Esophagus mucosa (tissue), 1 donor: ENCODE measurements at places on chromosomes 4 and X. TPM values are rescaled to one million over a fixed set of nuclear protein-coding genes. Genes with fewer than 3 reads are reported as not detected.

Gene TMEM271
- not detected for total RNA-seq

Gene TMPRSS11E
- 120 TPM for total RNA-seq

Gene RBM46
- total RNA-seq = not detected

Gene FAM184B
- 0.16 TPM for total RNA-seq

Gene EDNRA
- 5.5 TPM for total RNA-seq

Gene NDNF
- 0.44 TPM for total RNA-seq

Gene SPATA4
- not detected for total RNA-seq

Gene SLC7A11
- total RNA-seq = 16.3 TPM

DNA sequence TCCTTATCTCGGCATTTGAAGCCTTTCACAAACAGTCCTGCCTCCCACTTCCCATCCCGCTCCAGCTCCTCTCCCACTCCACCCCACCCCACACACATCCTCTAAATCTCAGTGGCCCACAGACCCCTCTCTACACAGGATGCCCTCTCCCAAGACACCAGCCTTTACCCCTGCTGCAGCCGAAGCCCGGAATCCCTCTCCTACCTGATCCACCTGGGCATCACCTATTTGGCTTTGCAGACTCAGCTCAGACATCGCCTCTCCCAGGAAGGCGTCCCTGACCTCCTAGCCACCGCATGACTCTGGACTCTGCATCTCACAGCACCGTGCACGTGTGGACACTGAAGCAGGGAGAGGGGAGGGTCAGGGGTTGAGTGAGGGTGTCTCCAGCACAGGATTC is 11.5 kb downstream of the PPP2R2C start:
- no peak for ATAC-seq

DNA sequence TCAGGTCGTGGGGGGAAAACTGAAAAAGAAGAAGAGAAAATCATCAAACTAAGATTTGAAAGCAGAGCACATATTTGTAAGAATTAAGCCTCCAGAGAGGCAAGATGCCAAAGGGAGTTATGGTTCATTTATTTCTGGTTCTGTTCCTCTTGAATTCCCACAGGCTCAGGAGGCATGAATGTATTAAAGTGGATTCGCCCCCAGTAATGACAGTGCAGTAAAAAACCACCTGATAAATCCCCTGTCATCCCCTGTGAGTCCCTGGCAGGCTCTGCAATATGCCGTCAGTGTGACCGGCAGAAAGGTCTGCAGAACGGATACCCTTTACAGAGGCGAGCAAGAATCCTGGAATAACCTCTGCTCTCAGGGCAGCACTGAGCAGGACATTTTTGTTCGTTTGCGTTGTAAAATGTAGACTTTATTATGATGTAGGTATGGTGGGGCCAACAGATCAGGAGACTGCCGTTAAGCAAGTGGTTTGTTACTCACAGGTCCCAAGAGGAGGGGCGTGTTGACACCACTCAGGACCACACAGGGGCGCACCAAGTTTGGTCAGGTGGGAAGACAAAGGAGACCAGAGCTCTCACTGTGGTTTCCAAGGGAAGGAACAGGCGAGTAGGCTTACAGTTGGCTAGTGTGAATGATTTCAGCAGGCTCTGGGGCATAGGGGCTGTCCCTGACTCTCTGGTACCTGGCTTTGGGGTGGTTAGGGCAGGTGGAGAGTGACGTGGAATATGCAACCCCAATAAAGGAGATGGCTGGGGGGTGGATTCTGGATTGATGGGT is 75.3 kb downstream of the DHRSX start:
- ATAC-seq = no peak

DNA sequence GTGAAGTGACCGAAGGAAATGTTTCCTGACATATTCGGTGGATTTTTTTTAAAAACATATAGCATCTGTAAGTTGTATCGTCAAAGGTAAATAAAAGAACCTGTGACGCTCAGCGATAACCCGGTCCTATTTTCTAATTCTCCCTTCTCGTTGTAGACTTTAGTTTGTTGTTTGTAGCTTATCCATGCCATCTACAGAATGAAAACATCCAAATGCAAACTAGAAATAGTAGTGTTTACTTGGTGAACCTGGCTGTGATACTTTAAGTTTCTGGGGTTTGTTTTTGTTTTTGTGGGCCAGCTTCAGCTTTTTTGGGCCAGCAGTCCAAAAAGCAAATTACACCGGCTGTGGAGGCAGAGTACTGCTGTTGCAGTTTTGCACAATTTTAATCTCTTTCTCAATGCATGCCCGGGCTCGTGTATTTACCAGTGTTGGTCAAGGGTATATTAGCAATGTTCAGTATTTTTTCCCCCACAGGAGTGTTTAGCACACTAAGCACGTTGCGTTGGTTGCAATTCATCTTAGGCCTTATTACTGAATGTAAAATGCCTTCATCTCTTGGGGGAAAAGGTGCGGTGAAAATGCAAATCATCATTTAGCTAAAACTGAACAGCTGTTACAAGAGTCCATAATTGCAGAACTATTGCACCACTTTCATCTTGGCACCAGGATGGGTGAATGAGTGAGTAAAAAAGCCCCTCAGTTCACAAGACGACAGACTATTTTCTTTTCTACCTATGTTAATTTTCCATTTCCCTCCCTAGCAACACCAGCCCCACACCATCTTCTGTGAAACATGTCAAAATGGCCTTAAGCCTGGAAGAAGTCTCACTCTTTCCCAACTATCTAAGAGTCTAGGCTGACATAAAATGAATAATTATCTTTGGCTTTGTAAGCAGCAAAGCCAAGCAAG is 1.7 kb upstream of the CNOT6L start:
- no peak for ATAC-seq

GRCh38 chr4:56613101-56613862 is 67.8 kb downstream of the HOPX start:
- peak; percentile 95 for ATAC-seq

- no peak for ATAC-seq
These were observed 74.4 kb downstream of the RPS3A start for GRCh38 chr4:151173871-151174270.

DNA sequence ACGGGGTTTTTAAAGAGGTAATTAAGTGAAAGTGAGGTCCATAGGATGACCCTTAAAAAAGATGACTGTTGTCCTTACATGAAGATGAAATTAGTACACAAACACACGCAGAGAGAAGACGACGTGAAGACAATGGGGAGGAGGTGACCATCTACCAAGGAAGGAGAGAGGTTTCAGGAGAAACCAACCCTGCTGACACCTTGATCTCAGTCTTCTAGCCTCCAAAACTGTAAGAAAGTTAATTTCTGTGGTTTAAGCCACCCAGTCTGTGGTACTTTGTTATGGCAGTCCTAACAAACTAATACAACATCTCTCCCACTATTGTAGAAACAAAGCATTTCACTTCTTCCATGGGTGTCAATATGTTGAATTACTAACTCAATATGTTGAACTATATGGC is 139.6 kb upstream of the ATOH1 start:
- no peak for ATAC-seq

GRCh38 chrX:11080741-11081305 is 30.3 kb upstream of the HCCS start:
- no peak for ATAC-seq

GRCh38 chr4:171583790-171584189 is 229.4 kb upstream of the GALNTL6 start:
- no peak for ATAC-seq

DNA sequence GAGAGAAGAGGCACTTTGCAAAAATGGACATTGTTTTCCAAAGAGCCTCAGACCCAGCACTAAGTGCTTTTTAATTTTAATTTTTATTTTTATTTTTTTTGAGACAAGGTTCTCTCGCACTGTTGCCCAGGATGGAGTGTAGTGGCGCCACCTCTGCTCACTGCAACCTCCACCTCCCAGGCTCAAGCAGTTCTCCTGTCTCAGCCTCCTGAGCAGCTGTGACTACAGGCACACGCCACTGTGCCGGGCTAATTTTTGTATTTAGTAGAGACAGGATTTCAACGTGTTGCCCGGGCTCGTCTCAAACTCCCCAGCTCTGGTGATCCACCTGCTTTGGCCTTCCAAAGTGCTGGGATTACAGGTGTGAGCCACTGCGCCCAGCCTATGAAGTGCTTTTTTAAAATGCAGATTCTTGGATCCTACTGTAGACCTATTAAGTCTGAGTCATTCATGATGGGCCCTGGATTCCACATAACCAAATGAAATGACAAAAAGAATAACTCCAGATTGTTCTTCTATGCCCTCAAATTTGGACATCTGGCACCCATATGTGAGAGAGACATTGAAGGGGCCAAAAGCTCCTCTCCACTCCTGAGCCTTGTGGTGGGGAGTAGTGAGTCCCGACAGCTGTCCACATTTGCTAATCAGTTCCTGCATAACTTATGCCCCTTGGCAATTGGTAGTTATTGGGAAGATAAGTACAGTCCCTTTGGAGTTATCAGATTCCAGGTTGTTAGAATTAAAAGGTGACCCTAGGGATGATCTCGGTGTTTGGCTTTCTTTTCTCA is 3.6 kb downstream of the NOCT start:
- no peak for ATAC-seq

DNA sequence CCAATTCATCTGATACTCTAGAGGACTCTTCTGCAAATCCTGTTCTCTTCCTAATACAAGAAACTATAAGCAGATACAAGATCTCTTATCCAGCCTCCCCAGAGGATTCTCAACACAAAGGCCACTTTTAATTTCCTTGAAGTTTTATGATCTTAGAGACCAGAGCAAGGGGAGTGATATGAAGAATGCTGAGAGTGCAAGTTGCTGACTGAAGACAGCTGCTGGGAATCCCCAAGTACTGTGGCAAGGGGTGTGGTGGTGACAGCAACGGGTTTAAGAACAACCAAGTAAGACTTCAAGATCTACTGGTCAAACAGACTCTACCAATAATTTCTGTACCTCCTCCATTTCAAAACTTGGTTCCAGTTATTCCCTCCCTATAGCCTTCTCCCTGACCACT is 7.0 kb downstream of the AMMECR1 start:
- peak; percentile 80 for ATAC-seq

DNA sequence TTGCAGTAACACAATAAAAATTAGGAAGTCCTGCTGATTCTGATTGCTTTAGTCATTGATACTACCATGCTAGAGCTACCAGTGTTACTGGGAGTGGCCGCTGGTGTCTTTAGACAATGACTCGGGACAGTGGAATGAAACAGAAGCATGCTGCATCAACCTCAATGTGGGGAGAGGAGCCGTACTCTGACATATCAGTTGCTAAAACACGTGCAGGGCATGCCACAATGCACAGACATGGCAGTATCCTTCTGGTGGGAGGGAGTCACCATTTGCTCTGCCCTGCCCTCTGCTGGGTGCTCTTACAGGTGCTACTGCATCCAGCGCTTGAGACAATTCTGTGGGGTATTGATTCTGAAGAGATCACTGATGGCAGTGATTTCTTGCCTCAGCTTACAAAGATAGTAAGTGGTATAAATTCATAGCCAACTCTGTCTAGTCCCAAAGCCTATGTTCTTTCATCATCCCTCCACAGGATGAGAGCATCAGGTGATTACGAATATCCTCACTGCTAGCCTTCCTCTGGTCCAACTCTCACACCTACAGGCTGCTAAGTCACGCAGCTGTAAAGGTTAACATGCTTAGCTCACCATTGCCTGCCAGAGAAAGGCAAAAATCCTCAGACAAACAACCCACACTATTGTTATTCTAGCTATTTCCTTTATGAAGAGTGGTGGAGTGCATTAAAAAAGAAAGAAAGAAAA is 43.7 kb downstream of the NSG1 start:
- peak; percentile 84 for ATAC-seq

GRCh38 chr4:128527946-128528576 is 240.4 kb upstream of the PGRMC2 start:
- no peak for ATAC-seq

DNA sequence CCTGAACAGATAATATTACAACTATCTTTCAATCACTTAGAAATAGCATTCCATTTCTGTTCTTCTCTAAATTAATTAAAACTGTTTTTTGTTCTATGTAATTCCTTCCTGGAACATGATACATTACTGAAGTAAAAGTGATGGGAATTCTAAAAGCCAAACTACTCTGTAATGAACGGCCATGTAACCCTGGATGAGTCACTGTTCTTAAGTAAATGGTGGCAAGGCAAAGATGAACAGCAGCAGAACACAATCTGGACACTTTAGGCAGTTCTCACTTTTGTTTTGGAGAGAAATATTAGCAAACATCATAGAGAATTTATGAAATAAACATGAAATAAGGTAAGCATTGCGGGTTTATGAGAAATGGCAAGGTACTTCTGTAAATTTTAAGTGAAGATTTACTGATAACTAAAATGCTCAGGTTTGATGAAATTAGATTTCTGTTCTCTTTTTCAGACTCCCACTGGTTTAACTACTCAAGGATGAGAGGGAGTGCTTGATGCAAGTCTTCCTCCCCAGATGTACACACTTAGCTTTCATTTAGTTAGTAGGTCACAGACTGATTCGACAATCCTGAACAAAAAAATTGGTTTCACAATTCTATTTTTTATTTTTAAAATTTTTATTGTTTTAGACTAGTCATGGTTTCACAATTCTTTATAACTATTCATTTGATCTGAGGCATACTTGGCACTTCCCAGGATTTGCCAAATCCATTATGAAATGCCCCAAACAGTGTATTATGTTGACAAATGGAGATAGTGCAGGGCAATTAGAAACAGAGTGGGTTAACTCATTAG is 964 bp upstream of the GPR82 start:
- no peak for ATAC-seq

- ATAC-seq = peak; percentile 55
These were observed 17.0 kb downstream of the GSTCD start for GRCh38 chr4:105725623-105726022.

- no peak for ATAC-seq
These were observed 66.5 kb downstream of the ADRA2C start for GRCh38 chr4:3832536-3833220.

DNA sequence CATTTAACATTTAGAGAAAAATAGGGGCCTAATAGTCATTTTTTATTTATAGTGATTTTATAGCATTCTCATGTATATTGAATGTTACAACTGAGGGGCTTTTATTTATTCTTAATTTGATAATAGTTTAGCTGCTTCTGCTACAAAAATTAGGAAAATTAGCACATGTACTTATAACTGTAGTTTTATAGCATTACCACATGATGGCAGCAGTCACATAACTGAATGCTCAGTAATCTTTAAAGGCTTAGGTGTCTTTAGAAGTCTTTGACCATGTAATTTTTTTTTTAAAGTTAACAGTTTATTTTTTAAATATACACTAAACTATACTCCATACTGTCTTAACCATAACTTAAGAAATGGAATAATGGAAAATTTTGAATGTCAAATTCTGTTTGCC is 136.6 kb downstream of the STAG2 start:
- no peak for ATAC-seq

GRCh38 chrX:154724993-154725756 is 25.7 kb downstream of the GAB3 start:
- no peak for ATAC-seq
